ENCODE measurements at places on chromosomes 1 and 21.

GRCh38 chr1:26734501-26735058, 38.8 kb downstream of the ARID1A start:
- no peak for DNase-seq

- no peak for DNase-seq
These were observed 9.1 kb downstream of the LAMC2 start for GRCh38 chr1:183195142-183195574.

DNA sequence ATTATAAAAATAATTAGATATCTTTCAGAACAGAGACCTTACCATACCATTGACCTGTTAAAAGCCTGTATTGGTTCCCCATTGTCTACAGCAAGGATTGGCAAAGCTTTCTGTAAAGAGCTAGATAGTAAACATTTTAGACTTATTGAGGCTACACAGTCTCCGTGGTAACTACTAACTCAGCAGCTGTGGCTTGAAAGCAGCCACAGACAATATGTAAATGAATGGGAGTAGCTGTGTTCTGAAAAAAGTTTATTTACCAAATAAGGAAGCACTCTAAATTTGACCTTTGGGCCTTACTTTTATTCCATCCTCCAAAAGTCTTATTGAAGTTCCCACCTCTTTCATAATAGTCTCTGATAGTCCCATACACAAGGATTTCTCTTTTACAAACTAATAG, 39.7 kb downstream of the NUP210L start:
- no peak for DNase-seq

- DNase-seq: no peak
These were observed 33.9 kb downstream of the DDR2 start for GRCh38 chr1:162666006-162666645.

GRCh38 chr1:83006271-83006670, 992.7 kb downstream of the TTLL7 start:
- no peak for DNase-seq

DNA sequence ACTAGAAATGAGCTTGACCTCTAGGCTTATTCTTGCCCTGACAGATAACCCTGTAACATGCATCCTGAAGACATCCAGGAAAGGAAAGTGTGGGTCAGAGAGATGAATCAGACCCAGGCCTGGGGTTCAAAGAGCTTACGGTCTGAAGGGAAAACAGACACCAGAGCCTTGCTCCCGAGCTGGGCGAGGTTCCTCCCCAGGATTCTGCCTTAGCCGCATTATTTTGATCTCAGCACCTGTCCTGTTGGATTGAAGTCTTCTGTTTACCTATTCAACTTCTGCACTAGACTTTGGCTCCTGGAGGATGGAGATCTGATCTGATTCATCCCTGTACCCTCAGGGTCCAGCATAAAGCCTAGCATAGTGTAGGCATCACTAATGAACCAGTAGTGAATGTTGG, 1.9 kb downstream of the CYP4B1 start:
- DNase-seq: no peak

GRCh38 chr1:175877939-175878737, 134.7 kb upstream of the TNR start:
- DNase-seq: no peak

- DNase-seq: no peak
These were observed at the start of gene FCRL5 for GRCh38 chr1:157551694-157552693. FCRL5 (minus strand) TSS chr1:157552515; CDS start chr1:157552362, 153 bp downstream.

GRCh38 chr1:119372503-119373086, 4.0 kb downstream of the HAO2 start:
- DNase-seq: peak; percentile 25

- no peak for DNase-seq
These were observed 402.1 kb upstream of the B3GALT2 start for GRCh38 chr1:193588311-193589082.

DNA sequence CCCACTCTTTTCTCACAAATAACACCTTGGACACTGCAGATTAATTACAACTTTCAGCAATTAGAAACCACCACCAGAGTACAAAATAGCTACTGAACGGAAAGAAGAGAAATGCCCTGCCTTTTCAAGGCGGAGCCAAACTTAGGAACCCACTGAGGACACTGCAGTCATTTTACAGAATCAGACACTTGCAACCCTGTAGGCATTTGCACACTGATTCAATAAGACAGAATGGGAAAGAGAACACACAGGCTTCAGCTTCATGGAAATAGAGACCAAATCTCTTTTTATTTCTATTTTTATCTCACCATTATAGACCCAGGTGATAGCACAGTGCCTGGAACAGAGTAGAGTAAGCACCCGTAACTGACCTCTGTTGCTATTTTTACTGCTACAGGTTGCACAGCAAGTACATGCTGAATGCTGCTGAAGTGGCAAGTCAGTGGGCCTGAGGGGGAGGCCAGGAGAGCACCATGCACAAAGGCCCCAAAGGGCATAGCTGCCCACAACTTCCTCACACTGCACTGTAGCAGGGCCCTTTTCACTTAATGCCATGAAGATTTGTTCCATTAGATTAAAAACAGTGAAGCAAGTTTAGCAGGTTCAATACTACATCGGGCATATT, 50.7 kb upstream of the EDARADD start:
- DNase-seq: no peak

DNA sequence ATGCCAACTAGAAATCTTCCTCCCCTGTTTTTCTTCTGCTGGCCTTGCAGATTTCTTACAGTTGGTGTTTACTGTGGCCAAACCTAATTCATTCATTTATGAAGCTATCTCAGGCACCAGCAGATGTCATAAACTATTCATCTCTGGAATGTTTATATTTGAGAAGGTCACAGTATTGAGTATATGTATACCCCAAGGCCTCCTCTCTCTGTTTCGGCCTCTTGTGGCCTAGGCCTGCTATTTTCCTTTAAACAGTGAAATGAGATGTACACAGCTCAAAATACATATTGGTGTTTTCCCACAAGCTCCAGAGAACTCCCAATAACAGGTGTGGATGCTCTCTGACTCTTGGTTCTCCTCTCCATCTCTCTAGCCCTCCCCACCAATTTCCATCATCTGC, 520.7 kb upstream of the CAMK1G start:
- no peak for DNase-seq
